ENCODE measurements at places on chromosomes 12 and 14.

GRCh38 chr14:58637040-58637390, 747 bp upstream of the DACT1 start:
- H3K4me3 ChIP-seq = no peak overlapping the region
- no peak overlapping the region for H3K27ac ChIP-seq
- DNase-seq = no peak
- no peaks in the 10 kb centered on the region for H3K36me3 ChIP-seq
- H3K27me3 ChIP-seq = peaks cover 23% of the 10 kb centered on the region
- H3K4me1 ChIP-seq = peaks cover 9% of the 10 kb centered on the region

- H3K4me1 ChIP-seq = peaks cover 15% of the 10 kb centered on the region
- H3K36me3 ChIP-seq = no peaks in the 10 kb centered on the region
- no peaks in the 10 kb centered on the region for H3K27me3 ChIP-seq
- H3K4me3 ChIP-seq = no peak overlapping the region
Measured at GRCh38 chr12:47721431-47721973, 3.8 kb downstream of the ENDOU start.

DNA sequence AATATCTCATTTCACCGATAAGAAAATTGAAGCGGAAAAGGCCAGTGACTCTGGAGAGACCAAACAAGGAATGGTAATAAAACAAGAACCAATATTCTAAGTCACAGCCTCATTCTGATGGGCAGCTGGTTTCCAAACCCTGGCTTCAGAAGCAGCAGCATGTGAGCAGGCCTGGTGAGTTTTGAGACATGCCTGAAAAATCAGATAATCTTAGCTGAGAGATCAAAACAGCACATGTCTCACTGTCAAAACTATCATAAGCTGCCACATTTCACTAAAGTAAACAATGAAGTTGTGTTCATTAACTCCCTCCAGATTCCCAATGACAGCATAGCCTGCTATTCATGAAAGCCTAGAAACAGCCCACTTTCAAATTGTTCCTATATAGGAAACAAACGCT, 36.5 kb downstream of the CIT start:
- H3K36me3 ChIP-seq = no peaks in the 10 kb centered on the region
- no peak overlapping the region for H3K4me3 ChIP-seq
- no peaks in the 10 kb centered on the region for H3K27me3 ChIP-seq

DNA sequence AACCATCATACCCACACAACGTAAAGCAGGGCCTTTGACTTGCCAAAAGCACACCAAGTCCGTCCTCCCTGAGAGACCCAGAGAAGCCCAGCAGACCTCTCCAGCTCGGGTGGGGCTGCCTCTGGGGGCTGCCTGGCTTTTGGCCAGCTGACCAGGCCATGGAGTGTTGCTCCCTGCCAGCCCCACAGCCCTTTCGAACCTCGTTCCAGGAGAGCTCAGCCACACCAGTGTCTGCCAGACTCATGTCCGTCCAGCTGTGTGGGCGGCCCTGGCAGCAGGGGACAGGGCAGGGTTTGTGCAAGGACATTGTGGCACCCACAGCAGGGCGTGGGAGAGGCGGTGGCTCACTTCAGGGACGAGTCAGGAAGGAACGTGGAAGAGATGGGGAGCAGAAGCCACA, 22.6 kb upstream of the IRF2BPL start:
- no peak overlapping the region for H3K4me3 ChIP-seq
- H3K4me1 ChIP-seq = peaks cover 32% of the 10 kb centered on the region
- H3K27me3 ChIP-seq = no peaks in the 10 kb centered on the region
- DNase-seq = no peak

GRCh38 chr12:132066345-132066685, 77.8 kb downstream of the DDX51 start:
- peak; percentile 32 for DNase-seq
- peak overlapping the region; percentile 5 for H3K27ac ChIP-seq
- H3K4me3 ChIP-seq = no peak overlapping the region
- no peaks in the 10 kb centered on the region for H3K27me3 ChIP-seq
